ENCODE measurements at places on chromosomes 3 and 15.
A peak's percentile ranks its signal among the peaks of the same experiment; 100 is the strongest.

- no peak for DNase-seq
Observed at GRCh38 chr3:125073390-125073905, 17.7 kb upstream of the HEG1 start.

- DNase-seq = no peak
Observed at GRCh38 chr3:107633327-107634098, 110.8 kb downstream of the BBX start.

DNA sequence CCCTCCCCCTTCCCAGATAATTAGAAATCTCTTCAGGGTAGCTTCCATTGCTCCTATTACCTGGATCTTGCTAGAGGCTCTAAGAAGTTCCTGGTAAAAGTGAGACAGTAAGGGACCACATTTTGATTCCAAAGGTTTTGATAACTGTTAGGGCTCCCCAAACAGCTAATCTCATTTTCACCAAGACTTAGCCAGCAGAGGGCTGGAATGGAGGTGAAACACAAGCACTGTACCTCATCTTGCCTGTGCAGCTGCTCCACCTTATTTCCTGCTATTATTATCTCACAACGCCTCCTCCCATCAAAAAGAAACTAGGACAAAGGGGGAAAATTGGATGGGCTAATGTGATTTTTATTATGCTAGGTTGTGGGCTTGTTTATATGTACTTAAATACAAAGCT, 7.3 kb downstream of the SETD5 start:
- DNase-seq = no peak

- DNase-seq = no peak
Observed at GRCh38 chr3:175258763-175259162, 399.6 kb downstream of the NAALADL2 start.

DNA sequence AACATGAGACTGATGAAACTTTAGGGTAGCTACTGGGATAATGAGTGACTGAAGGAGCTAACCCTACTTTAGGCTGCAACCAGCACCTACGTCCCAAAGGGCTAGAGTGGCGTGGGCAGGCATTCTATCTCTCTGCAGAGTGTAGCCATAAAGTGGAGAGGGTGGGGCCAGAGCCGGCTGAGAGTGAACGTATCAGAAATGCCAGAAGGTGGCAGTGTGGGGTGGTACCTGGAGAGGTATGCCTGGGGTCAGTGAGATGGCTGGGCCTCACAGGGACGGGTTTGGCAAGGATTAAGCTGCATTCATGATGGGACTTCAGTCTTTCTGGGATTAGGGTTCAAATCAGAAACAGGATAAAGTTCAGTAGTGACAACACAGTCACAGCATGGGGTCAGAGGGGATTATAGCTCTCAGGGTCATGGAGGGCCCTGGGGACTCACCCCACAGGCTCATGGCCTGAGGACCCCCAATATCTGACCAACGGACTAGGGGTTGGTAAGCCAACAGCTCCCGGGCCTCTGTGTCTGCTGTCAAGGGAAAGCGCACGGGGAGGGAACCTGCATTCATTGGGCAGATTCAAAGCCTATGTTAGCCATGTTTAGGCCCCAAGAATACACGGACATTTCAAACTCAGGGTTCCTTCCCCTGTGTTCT, 86.5 kb upstream of the FOXB1 start:
- DNase-seq = peak; percentile 38

- no peak for DNase-seq
Observed at GRCh38 chr3:12835052-12835665, 6.2 kb downstream of the RPL32 start.

DNA sequence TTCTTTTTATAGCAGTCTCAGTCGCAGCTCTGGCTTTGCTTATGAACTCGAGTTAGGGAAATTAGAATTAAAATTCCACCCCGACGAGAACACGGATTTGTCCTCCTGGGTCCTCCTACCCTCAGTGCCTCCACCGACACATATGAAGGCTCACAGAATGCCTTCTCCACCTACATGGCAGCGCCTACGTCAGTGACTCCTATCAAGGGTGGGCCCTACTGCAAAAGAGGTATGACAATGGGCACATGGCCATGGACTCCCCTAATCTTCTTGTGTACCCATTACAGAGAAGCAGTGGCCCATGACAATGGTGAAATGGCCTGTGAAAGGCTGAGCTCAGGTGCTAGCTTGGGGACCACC, 173.0 kb upstream of the TLE3 start:
- DNase-seq = no peak

- peak; percentile 15 for DNase-seq
Observed at GRCh38 chr3:184380185-184380626, 352 bp downstream of the CHRD start.

DNA sequence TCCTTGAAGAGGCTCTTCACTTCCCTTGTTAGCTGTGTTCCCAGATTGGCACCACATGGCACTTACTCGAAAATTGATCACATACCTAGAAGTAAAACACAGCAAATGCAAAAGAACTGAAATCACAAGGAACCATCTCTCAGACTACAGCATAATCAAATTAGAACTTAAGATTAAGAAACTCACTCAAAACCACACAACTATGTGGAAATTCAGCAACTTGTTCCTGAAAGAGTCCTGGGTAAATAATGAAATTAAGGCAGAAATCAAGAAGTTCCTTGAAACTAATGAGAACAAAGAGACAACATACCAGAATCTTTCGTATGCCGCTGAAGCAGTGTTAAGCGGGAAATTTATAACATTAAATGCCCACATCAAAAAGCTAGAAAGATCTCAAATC, 566.3 kb upstream of the TGFBR2 start:
- no peak for DNase-seq

DNA sequence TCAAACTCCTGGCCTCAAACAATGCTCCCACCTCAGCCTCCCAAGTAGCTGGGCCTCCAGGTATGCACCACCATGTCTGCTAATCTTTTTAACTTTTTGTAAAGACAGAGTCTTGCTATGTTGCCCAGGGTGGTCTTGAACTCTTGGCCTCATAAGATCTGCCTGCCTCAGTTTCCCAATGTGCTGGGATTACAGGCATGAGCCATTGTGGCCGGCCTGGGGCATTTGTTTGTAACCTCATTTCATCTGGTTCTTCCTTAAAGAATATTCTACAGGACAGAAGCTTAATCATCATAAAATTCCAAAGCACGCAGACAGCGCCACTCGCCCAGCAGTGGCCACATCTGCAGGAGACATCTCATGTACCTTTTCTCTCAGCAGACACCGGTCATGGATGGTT, 23.6 kb upstream of the CYFIP1 start:
- no peak for DNase-seq

DNA sequence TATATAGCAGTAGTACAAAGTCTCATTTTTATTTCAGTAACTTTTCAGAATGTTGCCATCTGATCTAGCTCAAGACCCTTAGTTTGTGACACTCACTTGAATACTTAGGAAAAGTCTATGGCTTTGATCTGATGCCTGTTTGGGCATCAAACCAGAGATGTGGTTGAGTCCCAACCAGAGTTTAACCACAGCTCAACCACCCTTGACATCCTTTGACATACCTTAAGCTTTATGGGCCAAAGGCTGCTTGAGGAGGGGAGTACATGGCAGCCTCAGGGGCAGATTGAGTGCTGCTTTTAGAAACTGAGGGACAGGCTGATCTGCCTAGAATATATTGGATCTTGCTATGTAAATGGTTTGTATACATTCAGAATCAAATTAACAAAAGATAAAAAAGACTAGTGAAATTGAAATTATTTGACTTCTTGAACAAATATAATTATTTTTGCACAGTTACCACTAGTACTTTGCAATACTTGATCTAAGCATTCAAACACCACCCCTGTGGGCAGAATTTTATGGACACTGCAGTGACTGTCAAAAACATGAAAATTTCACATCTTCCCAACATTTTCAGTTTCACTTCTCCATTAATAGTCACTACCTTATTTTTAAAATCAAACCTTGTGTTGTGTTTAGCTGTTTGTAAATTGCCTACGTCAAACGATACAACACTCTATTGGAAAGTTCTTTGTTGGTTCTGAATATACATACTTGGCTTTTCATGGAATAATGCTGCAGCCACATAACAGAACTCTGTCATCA, 199.8 kb downstream of the UBE2E2 start:
- DNase-seq = no peak

GRCh38 chr3:10371167-10371566, 50.3 kb upstream of the SEC13 start:
- DNase-seq = no peak

GRCh38 chr3:33401781-33402180, 38.4 kb downstream of the UBP1 start:
- DNase-seq = no peak

- no peak for DNase-seq
Observed at GRCh38 chr3:45647148-45647619, 42.0 kb upstream of the SACM1L start.

GRCh38 chr3:178482981-178483380, 53.3 kb upstream of the KCNMB2 start:
- DNase-seq = no peak

GRCh38 chr15:45548753-45549520, 26.4 kb upstream of the SLC30A4 start:
- DNase-seq = no peak

DNA sequence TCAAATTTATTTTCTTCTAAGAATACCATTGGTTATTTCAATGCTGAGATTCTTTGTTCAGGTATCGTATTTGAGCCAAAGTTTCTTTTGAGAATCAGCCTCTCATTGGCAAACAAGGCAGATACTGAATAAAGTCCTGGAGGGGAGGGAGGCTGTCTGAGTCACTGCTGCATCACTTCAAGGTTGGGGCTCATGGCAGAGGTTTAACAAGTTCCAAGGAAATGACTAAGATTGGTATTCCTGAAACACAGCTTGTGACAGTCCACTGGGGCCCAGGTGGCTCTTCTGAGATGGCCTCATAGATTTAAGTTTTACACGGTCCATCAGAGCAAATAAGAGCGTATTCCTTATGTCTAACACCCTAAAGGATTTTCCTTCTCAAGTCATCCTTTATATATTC, 213.8 kb upstream of the STAC start:
- no peak for DNase-seq

DNA sequence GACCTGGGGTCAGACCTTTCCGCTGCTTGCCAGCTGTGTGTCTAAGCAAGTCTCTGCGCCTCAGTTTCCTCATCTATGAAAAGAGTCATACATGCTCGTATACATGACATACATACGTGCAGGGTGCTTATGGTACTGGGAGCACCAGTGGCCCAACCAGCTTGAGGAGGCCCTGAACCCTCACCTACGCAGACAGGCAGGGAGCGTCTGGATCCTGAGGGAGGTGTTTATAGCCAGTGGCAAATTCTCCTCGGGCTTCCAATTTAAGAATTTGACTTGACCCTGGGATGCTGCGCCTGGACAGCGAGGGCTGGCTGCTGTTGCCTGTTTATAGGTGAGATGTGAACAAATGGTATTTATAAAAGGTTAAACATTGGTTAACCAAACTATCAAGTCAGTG, 17.7 kb upstream of the FGD5 start:
- DNase-seq = no peak

DNA sequence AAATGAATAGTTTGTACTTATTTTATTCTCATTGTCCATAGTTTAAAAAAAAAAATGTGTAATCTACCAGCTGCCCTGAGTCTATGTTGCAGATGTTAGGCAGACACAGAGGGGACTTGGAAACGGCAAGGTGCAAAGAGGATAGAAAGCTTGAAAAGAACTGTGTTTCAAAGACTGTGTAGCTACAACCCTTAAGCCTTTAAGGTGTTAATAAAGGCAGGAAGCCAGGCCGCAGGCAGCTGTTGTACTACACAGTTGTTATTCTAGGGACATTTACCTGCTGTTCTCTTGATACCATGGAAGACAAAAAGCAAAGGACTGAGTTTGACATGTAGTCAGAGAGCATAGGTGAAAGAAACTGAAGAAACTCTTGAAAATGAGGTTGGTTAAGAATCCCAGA, 440.0 kb downstream of the TUSC7 start:
- DNase-seq = no peak

DNA sequence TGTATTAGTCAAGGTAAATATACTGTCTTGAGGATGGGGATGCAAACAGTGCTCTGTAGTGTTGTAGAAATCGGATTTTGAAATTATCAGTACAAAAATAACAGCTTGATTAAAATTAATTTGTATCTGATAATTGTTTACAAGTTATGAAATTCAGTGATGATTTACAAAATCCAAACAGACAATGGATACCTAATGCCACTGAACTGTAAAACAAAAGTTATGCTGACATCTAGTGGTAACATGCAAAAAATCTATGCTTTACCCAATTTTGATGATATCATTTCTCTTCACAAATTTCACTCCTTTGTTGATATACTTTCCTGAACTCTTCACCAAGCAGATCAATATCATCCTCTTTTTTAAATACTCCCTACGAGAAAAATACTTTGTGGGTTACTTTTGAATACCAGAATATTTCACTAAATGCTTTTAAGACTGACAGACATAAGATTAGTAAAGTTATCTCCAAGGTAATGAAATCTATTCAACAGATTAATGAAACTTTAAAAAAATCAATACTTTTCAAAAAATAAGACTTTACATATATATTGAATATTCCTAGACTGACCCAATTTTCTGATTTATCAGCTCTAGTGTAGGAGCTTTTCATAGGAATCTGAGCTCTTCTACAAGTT, 36.0 kb downstream of the MNS1 start:
- DNase-seq = no peak

- no peak for DNase-seq
Observed at GRCh38 chr15:100372739-100373119, 31.0 kb upstream of the ADAMTS17 start.

DNA sequence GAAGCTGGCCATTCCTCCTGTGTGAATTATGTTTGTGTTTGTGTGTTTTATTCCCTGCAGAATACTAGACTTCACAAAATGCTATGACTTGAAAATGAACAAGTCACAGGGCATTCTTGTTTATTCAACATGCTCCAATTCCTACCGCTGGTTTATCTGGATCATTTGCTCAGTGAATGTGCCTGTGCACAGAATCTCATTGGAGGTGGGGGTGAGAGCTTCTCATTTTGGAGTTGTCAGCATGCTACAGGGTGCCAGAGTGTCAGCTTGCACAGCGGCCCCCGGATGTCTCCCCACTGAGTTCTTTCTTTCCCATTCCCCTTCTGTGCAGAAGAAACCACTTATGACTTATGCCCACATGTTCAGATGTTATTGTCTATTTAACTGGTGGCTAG, 428.7 kb downstream of the ROBO2 start:
- no peak for DNase-seq

DNA sequence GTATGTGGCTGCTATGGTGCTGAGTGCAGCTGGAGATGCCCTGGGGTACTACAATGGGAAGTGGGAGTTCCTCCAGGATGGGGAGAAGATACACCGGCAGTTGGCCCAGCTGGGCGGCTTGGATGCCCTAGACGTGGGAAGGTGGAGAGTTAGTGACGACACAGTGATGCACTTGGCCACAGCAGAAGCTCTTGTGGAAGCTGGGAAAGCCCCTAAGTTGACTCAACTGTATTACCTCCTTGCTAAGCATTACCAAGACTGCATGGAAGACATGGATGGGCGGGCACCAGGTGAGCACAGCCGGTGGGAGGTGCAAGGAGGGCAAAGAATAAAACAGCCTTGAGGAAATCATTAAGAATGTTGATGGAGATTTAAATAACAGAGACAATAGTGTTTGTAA, 2.9 kb downstream of the ADPRH start:
- DNase-seq = no peak

- no peak for DNase-seq
Observed at GRCh38 chr15:91253605-91254004, 153.5 kb downstream of the SV2B start.

GRCh38 chr3:129022114-129023007, 21.3 kb downstream of the EFCC1 start:
- DNase-seq = no peak
